Right forelimb (tissue), 1 donor: ENCODE measurements at places on chromosomes 1 and 21.

DNA sequence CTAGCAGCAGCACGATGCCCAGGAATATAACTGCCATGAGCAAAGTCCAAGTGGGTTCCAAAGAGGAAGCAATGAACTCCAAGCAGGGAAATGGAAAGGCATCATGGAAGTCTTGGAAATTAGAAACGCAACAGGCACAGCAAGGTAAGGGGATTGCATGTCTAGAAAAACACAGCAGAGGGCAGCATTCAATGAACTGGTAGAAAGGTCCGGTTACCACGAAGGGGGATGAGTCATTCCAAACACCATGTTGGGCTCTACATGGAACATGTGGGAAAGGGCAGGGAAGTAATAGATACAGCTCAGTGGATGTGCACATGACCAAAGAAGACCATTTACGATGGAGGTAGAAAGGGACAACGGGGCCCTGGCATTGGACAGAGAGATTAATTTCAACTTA, 36.4 kb downstream of the RXRG start:
- no peak for DNase-seq

DNA sequence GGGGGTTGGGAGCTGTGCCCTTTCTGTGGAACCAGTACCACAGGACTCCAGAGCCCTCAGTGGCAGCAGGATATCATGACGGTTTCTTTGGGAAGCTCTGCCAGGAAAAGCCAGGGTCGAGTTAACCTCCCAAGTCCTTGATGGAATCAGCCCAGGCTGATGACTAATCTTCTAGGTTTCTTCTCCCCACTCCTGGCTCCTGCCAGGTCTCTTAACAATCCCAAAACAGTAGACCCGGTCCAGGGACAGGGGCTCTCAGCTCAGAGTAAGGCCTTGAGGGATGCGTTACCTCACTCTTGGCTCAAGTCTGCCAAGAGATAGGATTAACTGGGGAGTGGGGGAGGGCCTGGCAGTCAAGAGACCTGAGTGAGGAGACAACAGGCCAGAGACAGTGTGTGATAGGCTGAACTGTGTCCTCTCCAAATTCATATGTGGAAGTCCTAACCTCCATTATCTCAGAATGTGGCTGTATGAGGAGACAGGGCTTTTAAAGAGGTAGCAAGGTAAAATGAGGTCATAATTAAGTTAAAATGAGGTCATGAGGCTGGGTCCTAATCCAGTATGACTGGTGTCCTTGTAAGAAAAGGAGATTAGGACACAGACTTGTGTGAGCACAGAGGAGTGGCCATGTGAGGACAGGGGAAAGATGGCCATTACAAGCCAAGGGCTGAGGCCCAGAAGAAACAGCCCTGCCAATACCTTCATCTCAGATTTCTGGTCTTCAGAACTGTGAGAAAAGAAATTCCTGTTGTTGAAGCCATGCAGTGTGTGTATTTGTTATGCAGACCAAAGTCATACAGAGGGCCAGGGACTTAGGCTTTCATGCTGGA, 95.0 kb downstream of the BEND5 start:
- DNase-seq: no peak

DNA sequence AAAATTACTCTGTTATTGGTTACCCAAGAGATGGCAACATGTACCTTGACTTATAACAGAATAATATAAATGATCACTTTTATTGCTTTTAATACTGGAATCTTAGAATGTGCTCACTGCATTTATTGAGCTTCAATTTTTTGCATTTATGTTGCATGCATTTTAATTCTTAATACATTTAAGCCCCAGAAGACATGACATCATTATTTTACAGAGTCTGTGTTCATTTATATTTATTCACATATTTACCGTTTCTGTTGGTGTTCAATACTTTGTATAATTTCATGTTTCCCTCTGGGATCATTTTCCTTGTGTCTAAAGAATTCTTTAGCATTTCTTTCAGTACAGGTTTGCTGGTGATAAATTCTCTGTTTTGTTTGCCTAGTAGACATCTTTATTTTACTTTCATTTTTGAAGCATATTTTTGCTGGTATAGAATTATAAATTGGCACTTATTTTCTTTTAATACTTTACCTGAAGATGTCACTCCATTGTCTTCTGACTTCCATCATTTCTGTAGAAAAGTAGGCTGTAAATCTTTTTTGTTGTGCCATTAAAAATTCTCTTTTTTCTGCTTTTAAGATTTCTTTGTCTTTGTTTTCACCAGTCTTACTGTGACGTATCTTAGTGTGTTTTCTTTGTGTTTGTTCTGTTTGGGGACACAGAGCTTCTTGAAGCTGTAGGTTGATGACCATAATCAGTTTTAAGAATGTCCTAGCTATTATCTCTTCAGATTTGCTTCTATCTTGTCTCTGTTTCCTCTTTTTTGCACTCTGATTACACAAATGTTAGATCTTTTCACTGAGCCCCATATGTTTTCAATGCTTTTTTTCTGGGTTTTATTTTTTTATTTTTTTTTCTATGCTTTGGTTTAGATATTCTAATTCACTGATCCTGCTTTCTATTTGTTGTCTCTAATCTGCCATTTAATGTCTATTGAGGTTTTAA, 26.9 kb downstream of the DISP3 start:
- DNase-seq: no peak

GRCh38 chr1:230797942-230798365, 50.8 kb downstream of the CAPN9 start:
- peak; percentile 78 for DNase-seq

- no peak for DNase-seq
Measured at GRCh38 chr1:207140536-207140935, 36.5 kb downstream of the C4BPA start.

DNA sequence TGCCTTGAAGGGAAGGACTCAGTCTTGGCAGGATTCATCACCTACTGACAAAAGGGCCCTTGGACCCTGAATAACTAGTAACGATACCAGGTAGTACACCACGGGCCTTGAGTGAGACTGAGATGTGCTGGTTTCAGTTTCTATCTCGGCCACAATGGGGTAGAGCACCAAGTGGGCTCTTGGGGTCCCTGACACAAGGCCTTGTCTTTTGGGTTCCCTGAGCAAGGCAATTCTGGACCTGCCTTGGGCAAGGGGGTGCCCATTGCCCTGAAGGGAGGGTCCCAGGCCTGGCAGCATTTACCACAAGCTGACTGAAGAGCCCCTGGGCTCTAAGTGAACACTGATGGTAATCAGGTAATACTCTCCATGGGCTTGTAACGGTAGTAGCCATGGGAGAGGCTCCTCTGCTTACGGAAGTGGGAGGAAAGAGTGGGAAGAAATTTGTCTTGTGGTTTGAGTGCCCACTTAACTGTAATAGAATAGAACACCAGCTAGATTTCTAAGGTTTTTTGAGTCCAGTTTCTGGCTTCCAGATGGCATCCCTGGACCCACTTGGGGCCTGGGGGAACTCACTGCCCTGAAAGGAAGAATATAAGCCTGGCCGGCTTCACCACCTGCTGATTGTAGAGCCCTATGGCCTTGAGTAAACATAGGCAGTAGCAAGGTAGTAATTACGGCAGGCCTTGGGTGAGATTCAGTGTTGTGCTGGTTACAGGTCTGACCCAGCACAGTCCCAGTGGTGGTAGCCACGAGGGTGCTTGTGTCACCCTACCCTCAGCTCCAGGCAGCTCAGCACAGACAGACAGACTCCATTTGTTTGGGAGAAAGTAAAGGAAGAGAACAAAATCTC, 58.5 kb downstream of the WDR4 start:
- DNase-seq: no peak
